ENCODE measurements at places on chromosomes 7 and 10.
A peak's percentile ranks its signal among the peaks of the same experiment; 100 is the strongest.

DNA sequence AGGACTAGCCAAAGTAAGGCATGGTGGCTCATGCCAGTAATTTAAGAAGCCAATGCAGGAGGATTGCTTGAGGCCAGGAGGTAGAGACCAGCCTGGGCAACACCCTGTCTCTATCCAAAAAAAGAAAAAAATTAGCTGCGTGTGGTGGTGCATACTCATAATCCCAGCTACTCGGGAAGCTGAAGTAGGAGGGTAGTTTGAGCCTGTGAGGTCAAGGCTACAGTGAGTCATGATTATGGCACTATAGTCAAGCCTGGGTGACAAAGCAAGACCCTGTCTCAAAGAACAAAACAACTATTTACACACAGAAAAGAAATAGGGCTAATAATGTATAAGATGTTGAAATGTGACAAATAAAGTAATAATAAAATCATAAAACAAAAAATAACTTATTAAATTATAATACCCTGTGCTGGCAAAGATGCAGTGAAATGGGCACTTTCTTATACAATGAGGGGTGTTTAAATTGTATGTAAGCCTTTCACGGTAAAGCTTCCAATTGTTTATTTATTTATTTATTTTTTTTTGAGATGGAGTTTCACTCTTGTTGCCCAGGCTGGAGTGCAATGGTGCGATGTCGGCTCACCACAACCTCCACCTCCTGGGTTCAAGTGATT lies 175.2 kb downstream of the TPST1 start:
- DNase-seq, result no peak

DNA sequence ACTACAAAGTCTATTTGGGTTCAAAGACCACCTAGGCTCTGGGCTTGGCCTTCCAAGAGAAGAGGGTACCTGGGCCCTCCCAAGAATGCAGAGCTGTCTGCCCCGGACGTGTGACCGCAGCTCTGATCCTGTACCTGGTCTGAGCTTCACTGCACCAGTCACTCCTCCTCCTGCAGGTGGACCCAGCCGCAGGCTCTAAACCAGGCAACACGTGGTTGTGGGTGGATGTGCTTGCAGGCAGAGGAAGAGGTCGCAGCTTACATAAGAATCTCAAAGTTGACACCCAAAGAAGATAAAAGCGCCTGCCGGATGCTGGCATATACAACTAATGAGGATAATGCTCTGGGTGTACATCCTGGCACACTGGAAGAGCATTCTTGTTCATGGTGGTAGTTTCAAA lies 9.4 kb upstream of the PFKP start:
- no peak for DNase-seq

GRCh38 chr10:92126100-92126650 lies 164.7 kb downstream of the CPEB3 start:
- DNase-seq, result no peak

DNA sequence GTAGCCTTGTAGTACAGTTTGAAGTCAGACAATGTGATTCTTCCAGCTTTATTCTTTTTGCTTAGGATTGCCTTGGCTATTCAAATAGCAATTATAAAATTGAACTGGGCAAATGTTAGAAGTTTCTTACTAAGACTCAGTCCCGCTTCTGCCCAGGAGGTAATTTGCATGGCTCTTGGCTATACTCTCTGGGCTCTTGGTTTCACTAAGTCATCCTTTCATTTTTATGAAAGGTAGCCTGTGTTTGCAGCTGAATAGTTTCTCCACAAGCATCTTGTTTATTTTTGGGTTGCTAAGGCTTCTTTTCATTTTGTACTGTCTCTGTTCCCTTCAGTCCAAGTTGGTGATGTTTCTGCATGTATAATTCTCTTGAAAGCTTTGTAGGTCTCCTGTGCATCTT lies 340.6 kb downstream of the SH2D4B start:
- no peak for DNase-seq

- no peak for DNase-seq
Observed at GRCh38 chr10:93512565-93512964, 16.2 kb downstream of the CEP55 start.

DNA sequence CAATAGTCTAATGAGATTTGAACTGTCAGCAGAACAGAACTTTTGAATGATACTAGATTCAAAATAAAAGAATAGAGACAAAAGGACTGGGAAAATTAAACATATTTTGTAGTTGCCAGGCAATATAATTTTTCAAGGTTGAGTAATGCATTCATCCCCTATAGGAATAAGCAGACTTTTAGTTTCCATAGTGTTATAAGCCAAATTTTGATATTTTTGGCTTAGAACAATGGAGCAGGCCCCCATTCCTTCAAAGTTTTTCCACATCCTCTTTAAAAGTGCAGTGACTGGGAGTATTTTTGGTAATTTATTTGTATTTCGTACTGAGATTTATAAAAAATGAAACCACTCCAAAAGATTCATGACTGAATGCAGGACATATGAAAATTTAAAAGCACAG lies 24.0 kb downstream of the MEOX2 start:
- DNase-seq, result no peak

GRCh38 chr10:70765794-70766594 lies 19.2 kb downstream of the TBATA start:
- DNase-seq, result no peak

GRCh38 chr7:3928727-3929515 lies 627.9 kb downstream of the SDK1 start:
- DNase-seq, result no peak

DNA sequence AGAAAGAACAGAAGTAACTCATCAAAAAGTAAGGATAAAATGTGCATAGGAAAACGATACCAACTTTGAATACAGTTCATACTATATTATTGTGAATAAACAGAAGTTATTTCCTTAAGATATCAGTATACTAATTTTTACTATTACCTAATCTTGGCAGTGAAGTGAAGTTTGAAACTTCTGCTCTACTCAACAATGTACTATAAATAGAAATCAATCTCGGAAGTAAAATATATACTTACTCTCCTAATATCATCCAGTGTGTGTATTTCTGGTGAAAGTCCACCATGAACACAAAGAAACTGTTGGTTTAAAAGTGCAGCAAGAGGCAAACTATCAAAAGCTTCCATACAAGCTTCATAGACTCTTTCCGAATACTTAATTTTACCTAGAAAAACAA lies 24.6 kb downstream of the PPP3CB start:
- no peak for DNase-seq

GRCh38 chr7:137081321-137082093 lies 213.1 kb downstream of the CHRM2 start:
- DNase-seq, result no peak

GRCh38 chr10:119378737-119379067 lies 163.8 kb downstream of the RGS10 start:
- DNase-seq, result no peak

DNA sequence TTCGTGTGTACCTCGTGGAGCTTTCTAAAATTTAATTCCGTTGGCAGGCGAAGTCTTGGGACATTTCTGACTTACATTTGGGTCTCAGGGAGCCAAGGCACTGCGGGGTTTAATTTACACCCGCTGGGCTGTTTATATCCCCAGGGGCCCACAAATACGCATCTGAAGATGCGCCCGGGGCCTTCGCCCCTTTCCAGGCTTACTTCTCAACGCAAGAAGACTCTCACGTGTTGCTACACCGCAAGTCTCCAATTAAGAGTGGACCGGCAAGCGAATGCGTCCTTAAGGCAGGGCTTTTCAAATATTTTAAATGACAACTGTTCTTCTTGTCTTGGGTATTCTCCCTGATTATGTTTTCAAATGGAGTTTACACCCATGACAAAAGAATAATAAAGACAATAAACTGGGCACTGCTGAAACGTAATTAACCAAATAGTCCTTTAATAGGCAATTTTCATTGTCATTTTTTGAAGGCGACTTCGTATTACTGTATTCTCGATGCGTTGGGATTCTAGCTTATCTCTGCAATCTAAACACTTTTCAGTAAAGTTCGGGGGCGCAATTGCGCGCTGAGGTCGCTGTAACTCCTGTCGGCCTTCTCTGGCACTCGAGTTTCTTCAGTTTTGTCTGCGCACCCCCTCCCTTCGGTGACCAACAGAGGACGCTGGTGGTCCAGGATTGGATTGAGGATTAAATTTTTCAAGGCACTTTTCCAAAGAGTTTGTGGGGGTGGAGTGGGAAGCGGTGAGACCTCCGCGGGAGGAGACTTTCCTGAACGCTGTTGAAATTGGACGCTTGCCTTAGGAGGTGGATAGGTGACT lies 837 bp upstream of the IGFBP3 start:
- no peak for DNase-seq

GRCh38 chr7:128347647-128348097 lies 4.0 kb upstream of the RBM28 start:
- DNase-seq, result peak; percentile 67

DNA sequence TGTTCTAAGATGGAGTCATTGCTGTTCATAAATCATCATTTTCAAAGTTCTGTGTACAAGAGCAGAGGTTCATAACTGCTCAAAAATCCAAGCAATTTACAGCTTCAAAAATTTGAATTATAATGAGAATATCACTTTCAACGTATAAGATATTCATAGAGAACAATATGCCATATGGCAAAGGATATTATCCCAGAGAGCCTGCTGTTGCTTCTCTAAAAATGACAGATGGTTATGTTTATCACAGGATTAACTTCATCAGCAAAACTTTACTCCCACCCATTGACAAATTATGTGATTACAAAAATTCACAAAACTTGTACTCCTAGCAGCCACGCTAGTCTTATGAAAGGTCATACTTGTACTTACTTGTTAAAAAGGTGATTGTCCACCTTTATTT lies 105.1 kb downstream of the PIP4K2A start:
- no peak for DNase-seq

DNA sequence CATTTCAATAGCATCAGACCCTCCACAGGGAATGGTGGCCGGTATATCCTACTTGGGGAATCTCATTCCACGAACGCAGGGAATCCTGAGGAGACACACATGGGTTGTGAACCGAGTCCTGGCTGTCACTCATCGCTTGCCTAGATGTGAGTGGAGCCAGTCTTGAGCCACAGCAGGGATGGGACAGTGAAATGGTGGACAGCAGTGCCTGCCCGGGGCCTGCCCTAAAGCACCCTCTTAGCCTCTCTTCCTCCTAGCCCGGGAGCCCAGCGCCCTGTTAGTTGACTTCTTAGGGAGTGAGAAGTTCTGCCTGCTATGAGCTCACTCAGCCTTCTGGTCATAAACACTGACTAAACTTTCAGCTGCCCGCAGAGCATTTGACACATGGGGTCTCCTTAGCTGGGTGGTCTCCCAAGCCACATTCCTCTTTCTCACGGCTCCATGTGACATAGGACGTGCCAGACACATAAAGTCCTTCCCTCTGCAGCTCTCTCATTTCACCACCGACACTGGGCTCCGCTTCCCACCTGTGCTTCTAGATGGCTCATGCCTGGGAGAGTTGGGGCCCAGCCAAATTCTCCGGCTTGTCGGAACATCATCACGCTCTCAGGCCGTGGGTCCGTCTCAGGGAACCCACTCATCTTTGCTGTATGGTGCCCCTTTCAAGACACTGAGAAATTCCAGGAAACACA lies 60.9 kb downstream of the TCERG1L start:
- DNase-seq, result no peak

DNA sequence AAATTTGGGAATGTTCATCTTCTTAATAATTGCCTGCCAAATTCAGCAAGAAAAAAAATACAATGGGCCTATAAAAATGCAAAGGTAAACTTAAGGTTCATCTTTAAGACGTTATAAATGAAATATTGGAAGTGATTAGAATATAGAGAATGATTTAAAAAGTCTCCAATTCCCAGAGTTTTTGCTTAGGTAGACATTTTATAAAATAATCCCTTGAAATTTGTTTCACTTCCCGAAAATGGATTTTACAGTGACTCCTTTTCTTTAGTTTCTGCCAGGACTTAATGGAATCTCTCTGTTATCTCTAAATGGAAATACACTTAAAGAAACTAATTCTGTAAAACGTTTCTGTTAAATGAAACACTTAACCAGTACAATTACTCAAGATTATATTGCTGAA lies 544.2 kb upstream of the TEX47 start:
- no peak for DNase-seq

DNA sequence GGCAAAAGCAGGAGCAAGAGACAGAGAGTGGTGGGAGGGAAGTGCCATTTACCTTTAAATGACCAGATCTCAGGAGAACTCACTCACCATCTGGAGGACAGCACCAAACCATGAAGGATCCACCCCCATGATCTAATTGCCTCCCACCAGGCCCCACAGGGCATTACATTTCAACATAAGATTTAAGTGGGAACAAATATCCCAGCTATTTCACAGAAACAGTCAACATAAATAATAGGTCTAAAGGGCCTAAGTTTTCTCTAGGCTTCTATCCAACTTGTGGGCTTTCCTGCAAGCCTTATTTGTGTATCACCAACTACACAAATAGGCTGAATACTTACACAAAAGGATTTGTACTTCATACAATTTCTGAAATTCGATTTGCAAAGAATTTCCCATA lies 196.8 kb upstream of the POT1 start:
- DNase-seq, result no peak

DNA sequence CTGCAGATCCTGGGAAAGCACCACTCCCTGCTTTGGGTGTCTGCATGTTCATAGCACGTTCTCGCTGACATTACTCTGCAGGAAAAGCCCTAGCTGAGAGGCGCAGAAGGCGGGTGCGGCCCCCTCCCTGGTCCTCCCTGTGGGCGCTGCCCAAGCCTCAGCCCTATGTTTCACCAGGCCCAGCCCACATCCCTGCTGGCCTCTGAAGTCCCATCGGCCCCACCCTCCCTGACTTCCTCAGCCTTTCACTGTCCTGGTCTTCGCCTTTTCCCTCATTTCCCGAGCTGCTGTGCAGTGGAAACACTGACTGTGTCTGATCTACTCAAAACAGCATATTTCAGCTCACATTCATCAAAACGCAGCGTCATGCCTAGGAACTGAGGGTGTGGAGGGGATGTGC lies 36.3 kb upstream of the DIP2C start:
- no peak for DNase-seq

DNA sequence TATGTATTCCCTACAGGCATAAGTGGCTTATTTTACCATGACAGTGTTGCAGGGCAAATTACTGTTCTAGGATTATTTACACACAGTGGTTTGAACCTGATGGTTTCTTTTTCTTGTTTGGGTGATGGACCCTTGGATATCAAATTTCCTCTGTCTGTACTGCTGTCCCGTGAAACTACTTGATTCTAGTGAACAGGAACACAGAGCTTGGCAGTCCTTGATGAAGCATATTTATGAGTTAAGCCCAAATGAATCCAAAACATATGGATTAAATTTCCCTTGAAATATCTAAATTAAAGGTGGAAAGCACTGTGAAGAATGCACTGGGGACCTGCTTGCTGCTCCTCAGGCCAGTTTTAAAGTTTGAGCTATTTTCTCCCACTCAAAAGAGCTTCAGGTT lies 635.3 kb downstream of the INHBA start:
- DNase-seq, result no peak

- DNase-seq, result no peak
Observed at GRCh38 chr10:87706731-87707130, 47.1 kb downstream of the PAPSS2 start.

GRCh38 chr7:3380886-3381685 lies 80.0 kb downstream of the SDK1 start:
- no peak for DNase-seq

DNA sequence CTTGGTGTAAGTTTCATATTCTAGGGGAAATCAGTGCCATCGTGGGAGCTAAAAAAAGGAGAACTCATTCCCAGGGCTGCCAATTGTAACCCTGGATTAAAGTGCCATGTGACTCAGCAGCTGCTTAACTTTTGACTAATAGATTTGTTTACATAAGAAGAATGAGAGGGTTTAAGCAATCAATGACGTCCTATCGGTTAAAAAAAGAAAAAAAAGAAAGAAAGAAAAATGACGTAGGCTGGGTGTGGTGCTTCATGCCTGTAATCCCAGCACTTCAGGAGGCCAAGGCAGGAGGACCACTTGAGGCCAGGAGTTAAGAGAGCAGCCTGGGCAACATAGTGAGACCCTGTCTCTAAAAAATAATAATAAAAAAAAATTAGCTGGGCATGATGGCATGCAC lies 116.2 kb upstream of the AFAP1L2 start:
- DNase-seq, result peak; percentile 50
